ENCODE measurements at places on chromosomes 7 and 10.

DNA sequence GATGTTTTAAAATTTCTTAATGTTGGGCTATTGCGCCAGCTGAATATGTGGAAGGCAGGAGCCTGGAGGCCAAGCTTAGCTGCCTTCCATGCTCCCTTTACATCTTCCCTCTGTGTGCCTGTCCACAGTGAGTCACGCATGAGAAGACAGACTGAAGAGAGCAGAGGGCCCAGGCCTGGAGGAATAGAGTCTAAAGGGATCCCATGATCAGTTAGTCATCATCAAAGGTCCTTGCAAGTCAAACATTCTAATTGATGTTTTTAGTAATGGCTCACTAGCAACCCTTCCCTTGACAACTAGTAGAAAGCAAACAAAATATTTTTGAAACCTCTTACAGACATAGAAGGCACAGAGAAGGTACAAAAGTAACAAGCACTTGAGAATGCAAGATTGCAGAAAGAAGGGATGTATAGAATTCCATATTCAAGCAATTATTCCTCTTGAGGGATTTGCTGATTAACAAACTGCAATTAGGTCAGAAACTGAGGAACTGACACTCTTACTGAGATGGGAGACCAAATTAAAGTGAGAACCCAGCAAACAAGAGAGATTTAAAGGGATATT lies 30.7 kb upstream of the APBB1IP start:
- no peak for DNase-seq

- no peak for DNase-seq
These were observed 172.4 kb upstream of the AGR3 start for GRCh38 chr7:17054206-17054605.

DNA sequence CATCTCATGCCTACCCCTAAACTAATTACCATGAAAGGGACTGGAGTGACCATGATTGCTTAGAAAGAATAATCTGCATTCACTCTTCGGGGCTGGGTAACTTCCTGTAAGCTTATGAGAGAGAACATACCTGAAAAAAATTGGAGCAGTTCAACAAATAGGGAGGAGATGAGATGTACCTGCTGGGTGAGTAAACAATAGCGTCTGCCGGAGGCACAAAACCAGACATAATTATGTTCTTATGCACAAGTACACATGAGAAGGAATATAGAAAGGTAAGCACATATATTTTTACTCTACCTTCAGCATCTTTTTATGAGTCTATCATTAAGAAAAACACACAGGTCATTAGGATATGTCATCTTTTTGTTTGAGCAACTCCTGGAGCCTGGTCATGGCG lies 224.6 kb upstream of the FERD3L start:
- no peak for DNase-seq

GRCh38 chr10:80161321-80162083 lies 29.0 kb downstream of the PLAC9 start:
- DNase-seq, result no peak

- no peak for DNase-seq
These were observed 40.5 kb downstream of the ADRB1 start for GRCh38 chr10:114084215-114084614.

DNA sequence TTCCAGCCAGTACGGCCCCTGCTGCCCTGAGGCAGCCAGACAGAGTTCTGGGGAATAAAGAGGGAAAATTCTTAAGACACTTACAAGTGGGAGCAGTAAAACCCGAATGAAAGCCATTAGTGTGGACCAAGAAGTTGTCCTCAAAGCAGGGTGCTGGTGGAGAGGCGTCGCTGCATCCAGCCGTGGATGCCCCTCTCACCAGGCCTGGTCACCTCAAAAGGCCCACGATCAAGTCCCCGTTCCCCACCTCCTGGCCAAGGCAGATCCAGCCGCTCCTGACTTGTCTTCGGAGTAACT lies 656 bp downstream of the VSTM4 start:
- DNase-seq, result no peak

Data from cortex of kidney (tissue), 1 donor.